ENCODE measurements at places on chromosomes 7 and 10.

- peak; percentile 46 for DNase-seq
Observed at GRCh38 chr10:78706256-78706655, 362.5 kb upstream of the ZMIZ1 start.

DNA sequence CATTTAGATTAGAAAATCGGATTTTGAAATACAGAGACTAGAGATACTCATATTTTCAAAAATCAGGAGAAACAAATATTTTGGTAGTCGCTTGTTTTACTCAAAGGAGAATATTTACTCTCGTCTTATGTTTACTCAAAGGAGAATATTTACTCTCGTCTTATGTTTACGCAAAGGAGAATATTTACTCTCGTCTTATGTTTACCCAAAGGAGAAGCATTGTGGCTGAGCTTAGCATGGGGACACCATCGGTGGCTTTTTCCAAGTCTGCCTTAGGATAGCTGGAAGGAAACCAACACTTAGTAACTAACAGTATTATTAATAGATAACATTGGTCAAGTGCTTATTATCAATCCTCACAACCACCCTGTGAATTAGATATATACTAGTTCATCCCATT is 71.8 kb downstream of the SNX10 start:
- no peak for DNase-seq

DNA sequence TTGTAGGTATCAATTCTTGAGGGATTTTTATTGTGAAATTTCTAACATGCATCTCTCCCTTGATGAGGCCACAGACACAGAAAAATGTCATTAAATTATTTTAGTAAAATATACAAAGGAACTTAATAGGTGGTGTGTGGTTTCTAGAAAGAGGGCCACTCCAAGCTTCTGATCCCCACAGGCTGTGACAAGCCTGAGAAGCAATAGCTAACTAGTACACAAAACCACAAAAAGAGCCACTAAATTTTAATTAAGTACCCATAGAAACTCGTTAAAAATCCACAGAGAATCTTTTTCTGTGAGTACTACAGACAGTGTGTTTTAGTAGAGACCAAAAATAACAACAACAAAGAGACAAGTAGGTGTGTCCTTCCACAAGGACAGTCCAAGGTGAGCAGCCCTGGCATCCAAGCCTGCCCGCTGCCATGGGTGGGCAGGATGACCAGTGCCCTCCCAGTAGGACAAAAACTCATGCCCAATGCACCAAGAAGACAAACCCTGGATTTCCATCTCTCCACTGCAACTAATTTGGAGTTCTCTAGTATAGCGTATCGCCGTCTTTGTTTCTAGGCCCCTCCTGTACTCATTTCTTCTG is 81.0 kb downstream of the RNF216 start:
- DNase-seq = no peak

GRCh38 chr7:124086843-124087242 is 54.0 kb upstream of the TMEM229A start:
- DNase-seq = no peak

DNA sequence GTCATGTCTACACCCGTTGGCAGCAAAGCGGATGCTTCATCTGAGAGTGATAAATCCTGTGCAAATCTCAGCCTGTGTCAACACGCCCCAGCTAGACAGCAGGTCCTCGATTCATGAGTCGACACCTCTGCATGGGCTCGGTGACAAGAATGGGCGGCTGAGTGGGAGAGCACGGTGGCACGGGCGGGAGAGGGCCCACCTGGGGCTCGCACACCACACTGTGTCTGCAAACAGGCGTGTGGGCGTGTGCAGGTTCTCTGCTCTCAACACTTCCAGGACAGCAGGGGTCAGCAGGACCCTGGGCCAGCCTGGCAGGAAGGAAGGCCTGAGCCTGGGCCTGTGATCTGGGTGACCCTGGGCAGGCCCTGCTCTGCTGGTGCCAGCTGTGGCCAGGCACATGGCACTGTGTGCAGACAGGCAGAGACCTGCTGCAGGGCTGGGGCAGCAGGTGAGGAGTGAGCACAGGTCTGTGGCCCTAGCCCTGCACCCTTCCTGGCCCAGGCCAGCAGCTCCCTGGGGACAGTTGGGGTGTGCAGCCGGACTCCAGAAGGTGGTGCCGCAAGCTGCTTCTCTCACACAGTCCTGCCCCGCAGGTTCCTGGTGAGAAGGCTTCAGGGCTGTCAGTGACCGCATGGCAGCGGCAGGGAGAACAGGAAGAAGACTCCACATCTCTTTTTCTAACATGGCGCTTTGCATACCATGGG is 216.4 kb downstream of the ELFN1 start:
- no peak for DNase-seq

Data from fibroblast of mammary gland (primary cell).